Stimulated activated CD8-positive, alpha-beta memory T cell treated with anti-CD3 and anti-CD28 coated beads, Interleukin-15, amount 100 ng/mL, for 4 hours (primary cell): ENCODE measurements at places on chromosomes 2 and 18.

GRCh38 chr2:66439812-66440542, 5.1 kb downstream of the MEIS1 start:
- DNase-seq, result no peak

DNA sequence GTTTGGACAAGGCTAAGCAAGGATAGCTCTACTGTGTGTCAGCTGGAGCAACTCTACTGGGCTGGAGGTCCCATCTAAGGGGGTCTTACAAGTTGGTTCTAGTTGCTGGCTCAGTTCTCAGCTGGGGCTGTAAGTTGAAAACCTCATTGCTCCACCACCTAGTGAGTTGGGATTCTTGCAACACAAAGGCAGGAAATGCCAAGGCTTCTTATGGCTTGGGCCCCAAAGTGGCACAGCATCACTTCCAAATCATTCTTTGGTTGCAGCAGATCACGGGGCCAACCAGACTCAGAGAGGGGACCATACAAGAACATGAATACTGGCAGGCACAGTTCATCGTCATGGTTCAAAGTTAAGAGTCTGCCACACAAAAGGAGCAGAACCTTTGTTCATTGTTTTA, 332.7 kb downstream of the LRRTM1 start:
- DNase-seq, result no peak

GRCh38 chr18:70641156-70641775, 352.4 kb downstream of the SOCS6 start:
- no peak for DNase-seq

- no peak for DNase-seq
Measured at GRCh38 chr2:226338825-226339224, 460.8 kb downstream of the IRS1 start.

- DNase-seq, result no peak
Measured at GRCh38 chr18:3877678-3878077, 427.7 kb downstream of the TGIF1 start.

DNA sequence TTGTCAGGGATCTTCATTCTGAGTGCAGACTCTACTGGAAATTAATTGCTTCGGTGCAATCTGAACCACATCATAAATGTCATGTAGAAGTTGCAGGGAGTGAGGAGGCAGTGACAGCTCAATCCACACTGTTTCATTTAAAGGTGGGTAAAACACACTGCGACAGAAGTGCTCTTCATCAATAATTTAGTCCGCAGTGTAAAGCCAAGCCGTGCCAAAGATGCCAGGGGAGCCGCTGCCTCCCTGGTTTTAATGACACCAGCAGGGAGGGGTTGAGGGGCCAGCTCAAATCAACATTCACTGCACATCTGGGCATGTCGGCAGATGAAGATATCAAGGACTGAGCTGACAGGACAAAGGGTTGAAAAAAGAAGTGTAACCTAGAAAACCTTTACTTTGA, 305.7 kb upstream of the VRK2 start:
- no peak for DNase-seq

GRCh38 chr18:79750980-79751571, 46.7 kb upstream of the KCNG2 start:
- DNase-seq, result no peak

GRCh38 chr2:176154576-176155252, 2.4 kb upstream of the HOXD3 start:
- DNase-seq, result no peak

GRCh38 chr2:109242654-109243331, 113.8 kb downstream of the SH3RF3 start:
- no peak for DNase-seq

- no peak for DNase-seq
Measured at GRCh38 chr2:38560092-38560491, 42.6 kb downstream of the HNRNPLL start.

GRCh38 chr2:30385327-30385726, 61.7 kb upstream of the LCLAT1 start:
- no peak for DNase-seq

GRCh38 chr18:13629841-13630715, 96.3 kb downstream of the FAM210A start:
- DNase-seq, result no peak
